ENCODE measurements at places on chromosomes 11 and 22.

- peak; percentile 9 for DNase-seq
Observed at GRCh38 chr11:122796128-122796717, 42.1 kb upstream of the CRTAM start.

DNA sequence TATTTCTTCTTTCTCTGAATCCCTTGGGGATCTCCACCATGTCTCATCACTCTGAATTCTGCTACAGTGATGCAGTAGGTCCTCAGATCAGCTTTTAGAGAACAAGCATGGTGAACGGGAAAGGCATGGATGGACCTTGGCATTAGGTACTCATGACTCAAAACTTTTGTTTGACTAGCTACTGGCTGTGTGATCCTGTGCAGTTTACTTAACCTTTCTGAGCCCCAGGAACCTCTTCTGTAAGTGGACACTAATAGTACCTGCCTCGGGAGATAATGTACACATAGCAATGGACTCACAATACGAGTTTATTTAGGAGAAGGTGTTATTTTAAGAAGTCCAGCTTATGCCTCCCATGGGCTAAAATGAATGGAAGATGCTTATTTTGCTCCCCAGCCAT is 184.7 kb upstream of the TBCEL start:
- peak; percentile 10 for DNase-seq

GRCh38 chr22:29386708-29387107 is 1.7 kb downstream of the AP1B1 start:
- no peak for DNase-seq

DNA sequence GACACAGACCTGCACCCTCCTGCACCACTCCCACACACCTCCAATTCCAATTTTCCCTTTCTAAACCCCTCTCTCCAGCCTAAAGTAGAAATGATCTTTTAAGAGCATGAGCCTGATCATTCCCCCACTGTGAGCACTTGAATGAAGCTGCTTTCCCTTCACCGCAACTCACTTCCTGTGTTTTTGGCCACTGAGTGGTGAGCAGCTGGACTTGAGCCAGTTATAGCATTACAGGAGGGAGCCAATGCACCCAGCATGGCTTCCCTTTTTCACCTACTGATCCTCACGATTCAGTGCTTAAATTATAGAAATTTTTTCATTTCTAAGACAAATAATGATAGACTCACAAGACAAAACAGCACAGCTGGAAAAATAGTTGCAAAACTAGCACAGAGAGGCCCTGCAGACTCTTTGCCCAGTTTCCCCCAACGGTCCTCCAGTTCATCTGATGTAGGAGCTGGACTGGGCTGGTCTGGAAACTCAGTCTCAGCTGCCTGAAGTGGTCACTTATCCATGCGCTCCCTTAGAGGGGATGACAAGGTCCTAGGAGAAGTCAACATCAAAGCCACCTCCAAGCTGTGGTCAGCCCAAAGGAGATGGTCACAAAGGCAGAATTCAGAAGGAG is 9.7 kb upstream of the APOL4 start:
- DNase-seq: no peak

DNA sequence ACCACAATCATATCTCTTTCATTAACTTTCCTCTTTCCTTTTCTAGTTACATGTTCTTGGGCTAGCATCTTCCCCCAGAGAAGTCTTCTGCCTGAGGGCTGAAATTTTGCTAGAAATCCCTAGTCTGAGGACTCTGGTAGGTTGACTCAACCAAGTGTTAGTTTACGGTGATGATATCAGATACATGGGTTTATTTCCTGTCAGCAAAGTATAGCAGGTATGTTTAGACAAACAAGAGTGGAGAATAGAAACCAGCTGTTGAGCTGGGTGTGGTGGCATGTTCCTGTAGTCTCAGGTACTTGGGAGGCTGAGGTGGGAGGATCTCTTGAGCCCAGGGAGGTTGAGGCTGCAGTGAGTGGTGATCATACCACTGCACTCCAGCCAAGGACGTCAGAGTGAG is 11.2 kb downstream of the FOLR1 start:
- no peak for DNase-seq

All from HepG2 (cell line).